GM12891 (cell line): ENCODE measurements at places on chromosomes 5 and 9.

GRCh38 chr5:156556666-156557406 is 229.9 kb downstream of the SGCD start:
- DNase-seq = no peak

- no peak for DNase-seq
Observed at GRCh38 chr5:149149942-149150341, 8.6 kb downstream of the ABLIM3 start.

- no peak for DNase-seq
Observed at GRCh38 chr9:72092820-72093219, 32.4 kb upstream of the C9orf57 start.

- no peak for DNase-seq
Observed at GRCh38 chr9:121556082-121556481, 56.4 kb upstream of the GGTA1 start.

DNA sequence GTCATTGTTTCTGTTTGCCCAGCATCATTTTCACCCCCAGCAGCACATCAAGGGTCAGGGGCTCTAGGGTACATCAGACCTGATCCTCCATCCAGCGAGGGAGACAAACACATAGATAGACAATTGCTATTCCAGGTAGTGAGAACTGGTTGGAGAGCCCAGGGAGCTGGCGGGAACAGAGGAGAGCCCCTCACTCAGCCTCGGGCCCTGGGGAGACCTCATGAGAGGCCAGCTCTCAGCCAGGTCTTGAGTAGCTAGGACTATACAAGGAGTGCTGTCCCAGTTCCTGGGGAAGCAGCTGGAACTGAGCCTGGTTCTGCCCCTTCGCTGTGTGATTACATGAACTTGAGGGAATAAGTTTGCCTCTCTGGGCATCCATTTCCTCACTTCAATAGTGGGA is 80.3 kb downstream of the HRH2 start:
- no peak for DNase-seq

DNA sequence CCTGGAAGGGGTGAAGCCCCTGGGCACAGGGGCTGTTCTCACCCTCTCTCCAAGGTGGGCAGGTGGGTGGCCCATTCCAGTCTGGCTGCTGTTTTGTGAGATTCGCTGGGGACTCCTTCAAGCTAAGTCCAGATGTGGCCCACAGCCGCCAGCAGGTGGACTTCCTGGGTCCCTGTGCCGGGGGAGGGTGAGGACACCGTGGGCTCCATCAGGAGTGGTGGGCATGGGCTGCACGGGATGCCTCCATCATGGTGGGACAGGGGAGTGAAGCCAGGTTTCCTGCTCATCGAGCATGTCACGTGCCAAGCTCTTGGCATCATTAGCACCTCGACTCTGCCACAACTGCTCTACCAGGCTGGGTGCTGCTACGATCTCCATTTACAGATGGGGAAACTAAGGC is 1.8 kb downstream of the NCS1 start:
- no peak for DNase-seq

GRCh38 chr5:68928617-68929302 is 165.1 kb upstream of the SLC30A5 start:
- no peak for DNase-seq
